ENCODE measurements at places on chromosomes 12 and 14.
A peak's percentile ranks its signal among the peaks of the same experiment; 100 is the strongest.

DNA sequence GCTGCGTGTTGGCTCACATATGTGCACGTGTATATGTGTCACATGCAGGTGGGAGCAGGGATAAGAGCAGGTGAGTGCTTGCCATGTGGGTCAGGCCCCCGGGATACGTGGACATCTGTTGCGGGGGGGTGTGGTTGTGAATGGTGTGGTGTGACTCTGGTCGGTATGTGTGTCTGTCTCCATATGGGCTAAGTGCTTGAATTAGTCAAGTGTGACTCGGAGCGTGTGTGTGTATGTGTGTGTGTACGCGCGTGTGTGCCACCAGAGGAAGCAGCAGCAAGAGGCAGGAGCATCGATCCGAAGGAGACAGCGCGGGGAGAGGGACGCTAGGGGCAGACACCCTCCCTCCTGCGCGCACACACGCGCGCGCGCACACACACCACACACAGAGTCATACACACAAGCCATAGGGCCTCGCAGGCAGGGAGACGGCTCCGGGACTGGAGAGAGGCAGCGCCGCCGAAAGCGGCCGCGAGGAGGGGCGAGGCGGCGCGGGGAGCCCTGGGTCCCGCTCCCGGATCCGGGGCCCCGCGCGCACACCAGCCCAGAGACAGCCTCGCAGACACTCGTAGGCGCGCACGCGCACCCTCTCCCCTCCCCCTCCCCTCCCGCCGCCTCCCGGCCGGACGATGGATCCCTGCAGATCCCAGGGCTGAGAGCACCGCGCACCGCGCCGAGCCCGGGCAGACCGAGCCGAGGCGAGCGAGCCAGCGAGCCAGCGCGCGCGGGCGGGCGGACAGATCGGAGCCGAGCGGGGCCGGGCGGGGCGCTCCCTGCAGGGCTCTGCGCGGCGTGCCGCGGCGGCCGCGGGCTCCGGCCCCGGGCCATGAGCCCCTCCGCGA lies at the start of gene ASIC1:
Gene ASIC1 (plus strand): TSS at position 597 of the 842 bp plus-strand sequence. CDS start 1,171 bp downstream, outside the sequence.
- peak; percentile 32 for DNase-seq

DNA sequence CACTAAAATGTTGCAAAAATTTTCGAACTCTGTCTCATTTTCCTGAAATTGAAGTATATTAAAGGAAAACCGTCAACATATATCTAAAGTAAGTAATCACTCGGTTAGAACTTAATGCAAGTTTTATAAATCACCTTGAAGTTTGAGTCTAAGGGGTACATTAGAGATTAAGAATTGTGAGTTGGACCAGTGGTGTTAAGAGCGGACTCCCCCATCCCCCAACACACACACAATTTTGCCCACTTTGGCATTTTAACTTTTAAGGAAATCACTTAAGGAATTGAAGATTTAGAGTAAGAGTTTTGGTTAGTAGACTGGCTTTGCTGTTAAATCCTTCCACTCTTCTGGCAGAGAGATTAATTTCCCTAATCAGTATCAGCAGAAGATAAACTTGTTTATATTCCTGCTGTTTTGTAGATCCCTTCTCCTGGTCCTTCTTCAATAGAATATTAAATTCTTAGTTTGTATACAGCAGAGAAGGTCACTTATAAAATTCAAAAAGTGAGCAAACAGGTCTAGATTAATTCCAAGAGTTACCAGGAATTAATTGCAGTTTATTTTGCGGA lies 1.5 kb downstream of the HIF1A start:
- DNase-seq, result no peak

GRCh38 chr14:80146941-80147340 lies 64.4 kb downstream of the DIO2 start:
- DNase-seq, result no peak

DNA sequence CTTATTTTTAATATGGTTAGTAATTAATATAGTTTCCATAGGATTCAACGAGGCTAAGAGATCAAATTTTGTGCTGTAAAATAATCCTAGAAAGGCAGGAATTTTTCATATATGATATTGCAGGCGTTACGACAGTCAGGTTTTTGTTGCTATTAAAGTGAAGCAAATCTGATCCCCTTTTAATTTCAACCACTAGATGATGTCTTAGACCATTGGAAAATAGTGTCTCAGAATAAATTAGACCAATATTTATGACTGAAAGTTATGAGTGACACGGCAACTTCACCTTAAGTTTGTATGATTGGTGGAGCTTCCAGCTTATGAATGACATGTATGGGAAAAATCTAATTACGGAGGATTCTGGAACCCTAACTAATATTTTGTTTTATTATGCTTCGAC lies 2.5 kb downstream of the TPH2 start:
- no peak for DNase-seq

DNA sequence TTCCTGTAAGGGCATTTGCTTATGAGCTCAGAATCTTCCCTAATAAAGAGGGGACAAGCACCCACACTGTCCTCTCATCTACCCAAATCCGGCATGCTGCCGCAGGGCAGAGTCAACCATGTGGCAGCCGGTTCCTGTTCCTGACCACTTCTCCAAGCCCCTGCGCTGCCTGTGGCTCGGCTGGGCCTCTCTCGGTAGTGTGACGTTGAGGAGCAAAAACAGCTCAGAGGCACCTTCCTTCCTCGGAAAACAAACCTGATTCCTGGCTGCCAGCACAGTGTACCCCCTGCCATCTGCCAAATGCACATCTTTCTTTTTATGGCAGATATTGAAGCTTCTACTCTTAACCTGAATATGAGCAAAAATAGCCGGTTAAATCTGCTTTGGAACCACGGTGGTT lies 50.5 kb downstream of the CFAP251 start:
- no peak for DNase-seq

DNA sequence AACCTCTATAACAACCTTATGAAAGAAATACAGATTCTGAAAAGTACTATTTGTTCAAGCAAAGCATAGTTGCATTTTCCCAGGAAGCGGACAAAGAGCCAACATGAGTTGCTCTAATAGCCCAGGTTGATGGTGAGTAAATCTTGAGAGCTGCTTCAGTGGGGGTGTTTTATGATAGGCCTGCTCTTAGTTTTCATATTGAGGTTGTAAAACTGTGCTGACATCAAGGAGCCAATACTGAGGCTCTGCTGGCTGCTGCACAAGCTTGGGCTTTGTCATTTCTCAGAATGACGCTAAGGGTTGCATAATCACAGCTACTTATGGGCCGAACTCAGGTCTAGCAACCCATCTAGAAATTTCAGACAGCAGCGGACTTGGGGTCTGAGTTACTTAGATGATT lies 11.5 kb downstream of the TBC1D30 start:
- DNase-seq, result no peak

GRCh38 chr14:88342980-88343379 lies 19.9 kb upstream of the KCNK10 start:
- DNase-seq, result no peak

DNA sequence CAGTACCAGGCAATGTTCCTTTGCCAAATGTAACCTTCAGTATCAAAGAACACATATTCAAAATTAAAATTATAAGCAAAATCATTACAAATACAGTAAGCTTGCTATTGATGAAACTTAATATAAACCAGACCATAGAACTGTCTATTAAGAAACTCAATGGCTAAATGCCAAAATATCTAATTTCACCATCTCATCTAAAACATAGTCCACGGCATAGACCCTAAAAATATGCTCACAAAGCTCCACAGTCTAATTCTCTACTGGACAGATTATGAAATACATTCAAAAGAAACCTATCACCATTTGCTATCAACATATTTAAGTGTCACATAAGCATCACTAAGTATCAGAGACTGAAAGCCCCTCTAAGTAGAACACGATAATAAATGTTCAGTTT lies 25.2 kb downstream of the DUSP16 start:
- no peak for DNase-seq

GRCh38 chr14:104080376-104081260 lies 4.9 kb upstream of the ASPG start:
- no peak for DNase-seq

- DNase-seq, result no peak
These were observed 310.9 kb downstream of the ADGRD1 start for GRCh38 chr12:131264635-131265034.

- no peak for DNase-seq
These were observed 26.7 kb downstream of the ELK3 start for GRCh38 chr12:96220902-96221301.
